ENCODE measurements at places on chromosomes 4 and X.
A peak's percentile ranks its signal among the peaks of the same experiment; 100 is the strongest.

DNA sequence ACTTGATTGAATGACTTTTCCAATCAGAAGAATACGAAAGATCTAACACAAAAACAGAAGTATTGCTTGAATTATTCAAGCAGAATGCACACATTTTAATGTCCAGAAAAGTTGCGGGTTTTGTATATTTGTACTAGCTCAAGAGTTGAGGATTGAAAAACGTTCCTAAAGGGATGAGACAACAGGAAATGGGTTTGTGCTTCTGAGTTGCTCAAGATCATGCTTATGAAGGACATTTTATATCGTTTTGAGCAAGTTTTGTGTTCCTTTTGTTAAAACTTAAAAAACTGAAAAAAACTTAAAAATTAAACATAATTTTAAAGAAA lies 353 bp upstream of the SMIM10 start:
- DNase-seq = no peak

DNA sequence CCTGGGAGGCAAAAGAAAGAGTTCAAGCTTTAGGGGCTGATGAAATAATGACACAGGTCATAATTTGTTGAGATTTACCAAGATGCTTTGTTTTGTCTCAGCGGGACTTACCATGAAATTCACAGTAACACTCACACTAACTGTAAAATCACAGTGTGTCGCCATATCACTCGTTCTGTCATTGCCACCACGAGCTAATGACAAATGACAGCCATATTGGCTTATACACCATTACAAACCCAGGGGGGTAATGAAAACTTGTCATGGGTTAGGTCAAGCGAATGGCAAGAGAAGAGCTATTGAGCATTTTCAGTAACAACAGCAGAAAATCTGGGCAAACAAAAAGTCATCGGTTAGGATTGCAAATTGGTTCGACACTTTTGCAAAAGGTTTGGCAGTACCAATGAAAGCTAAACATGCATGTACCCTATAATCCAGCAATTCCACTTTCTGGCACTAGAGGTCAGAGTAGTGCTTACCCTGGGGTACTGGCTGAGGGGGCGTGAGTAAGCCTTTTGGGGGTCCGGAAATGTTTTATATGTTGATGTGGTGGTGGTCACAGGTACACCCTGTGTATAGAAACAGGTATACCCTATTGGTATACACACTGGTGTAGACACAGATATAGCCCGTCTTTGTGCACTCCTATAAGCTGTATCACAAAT lies 83.9 kb upstream of the RAI2 start:
- no peak for DNase-seq

GRCh38 chr4:6337331-6337935 lies 67.8 kb downstream of the WFS1 start:
- no peak for DNase-seq

DNA sequence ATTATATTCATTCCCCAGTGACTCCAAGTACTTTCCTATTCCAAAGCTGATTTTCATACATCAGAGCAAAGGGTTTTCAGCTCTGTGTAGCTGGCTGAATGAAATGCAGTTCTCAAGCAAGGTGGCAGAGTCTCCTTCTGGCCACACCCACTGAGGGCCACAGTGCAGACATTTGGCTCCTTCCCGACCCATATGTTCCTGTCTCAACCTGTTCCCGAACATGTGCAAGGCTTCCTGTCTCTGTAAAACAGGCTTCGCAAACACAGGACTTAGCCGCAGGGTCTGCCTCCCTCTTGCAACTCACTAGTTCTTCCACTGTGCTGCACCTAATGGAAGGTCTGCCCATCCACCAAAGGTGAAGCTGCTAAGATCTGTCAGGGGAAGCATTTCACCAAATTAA lies 249.2 kb downstream of the MID1IP1 start:
- no peak for DNase-seq

DNA sequence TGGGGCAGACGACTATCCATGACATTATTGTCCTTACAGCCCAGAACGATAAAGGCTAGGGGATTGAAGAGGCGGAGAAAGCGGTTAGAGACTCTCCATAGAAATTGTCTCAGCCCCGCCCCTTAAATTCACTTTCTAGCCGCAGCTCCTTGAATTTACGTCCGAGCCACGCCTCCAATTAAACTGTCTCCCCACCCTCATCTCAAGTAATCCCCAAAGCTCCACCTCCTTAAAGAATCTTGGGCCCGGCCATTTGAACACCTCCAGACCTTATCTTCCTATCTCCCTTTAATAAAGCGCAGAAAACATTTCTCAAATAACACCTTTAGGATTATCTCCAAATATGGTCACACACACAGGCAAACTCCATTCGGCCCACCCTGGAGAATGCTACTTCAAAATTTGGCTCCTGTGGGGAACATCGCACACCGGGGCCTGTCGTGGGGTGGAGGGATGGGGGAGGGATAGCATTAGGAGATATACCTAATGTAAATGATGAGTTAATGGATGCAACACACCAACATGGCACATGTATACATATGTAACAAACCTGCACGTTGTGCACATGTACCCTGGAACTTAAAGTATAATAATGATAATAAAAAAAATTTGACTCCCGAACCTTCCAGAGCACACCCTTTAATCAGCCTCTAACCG lies 7.2 kb upstream of the MAGIX start:
- DNase-seq = no peak

DNA sequence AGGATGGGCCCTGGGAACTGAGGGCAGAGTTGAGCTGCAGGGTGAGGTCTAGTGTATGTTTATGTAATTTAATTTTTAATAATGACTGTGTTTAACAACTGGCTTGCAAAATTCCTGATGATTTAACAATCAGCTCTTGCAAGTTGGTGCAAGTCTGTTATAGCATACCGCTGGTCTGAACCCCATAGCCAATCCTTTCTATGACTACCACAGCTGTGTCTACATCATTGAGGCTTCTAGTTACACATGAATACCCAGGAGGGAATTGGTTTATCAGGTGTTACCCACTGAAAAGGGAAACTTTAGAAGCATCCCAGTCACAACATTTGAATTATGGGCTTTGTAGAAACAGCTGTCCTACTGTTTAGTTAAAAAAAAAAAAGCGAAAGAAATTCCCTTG lies 38.3 kb downstream of the SUPT20HL1 start:
- DNase-seq = no peak

- no peak for DNase-seq
Observed at GRCh38 chr4:8278009-8278395, 8.4 kb downstream of the HTRA3 start.

DNA sequence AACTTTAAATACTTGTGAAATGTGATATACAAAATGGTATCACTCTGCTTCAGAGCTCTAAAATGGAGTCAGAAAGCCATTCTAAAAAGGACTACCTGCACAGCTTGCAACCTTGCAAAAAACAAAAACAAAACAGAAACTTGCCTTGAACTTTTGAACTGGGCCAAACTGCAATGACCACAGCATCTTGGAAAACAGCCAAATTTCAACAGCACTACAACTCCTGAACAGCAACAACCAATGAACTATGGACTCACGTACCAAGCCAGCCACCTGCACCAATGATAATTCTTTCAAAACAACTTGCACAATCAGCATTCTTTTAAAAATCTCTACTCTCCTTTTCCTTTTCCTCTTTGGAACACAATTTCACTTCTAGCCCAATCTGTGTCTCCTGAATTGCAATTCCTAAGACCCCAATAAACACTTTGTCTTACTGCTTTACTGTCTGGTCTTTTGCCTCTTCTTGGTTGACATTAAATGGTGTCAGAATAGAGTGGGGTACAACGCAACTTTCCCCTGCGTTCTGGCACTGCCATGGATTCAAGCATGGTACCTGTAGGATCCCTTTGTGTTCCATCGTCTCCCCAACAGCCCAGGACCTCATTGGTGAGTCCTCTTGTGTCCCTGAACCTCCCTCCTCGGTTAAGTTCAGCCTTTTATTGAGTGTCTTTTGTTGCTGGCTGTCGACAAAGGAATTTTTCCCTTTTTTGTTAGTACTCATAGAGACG lies 35.7 kb upstream of the FMR1 start:
- DNase-seq = no peak

- DNase-seq = no peak
Observed at GRCh38 chr4:6902318-6903042, 7.1 kb upstream of the TBC1D14 start.

DNA sequence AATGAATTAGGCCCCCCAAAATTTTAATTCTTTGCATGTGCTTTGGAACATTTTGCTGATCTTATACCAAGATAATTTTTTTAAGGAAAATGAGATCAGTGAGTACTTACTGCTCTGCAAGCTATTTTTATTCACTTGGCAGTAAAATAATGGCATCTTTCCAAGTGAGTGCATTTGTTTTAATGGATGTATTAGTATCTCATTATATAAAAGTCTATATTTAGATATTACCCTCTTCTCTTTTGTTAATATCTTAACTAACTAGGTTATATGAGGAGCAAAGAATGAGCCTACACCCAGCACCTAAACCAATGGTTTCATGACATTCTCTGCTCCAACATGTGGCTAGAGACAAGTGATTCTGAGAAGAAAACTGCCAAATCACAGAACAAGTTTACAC lies 21.1 kb upstream of the ARAF start:
- DNase-seq = peak; percentile 4

DNA sequence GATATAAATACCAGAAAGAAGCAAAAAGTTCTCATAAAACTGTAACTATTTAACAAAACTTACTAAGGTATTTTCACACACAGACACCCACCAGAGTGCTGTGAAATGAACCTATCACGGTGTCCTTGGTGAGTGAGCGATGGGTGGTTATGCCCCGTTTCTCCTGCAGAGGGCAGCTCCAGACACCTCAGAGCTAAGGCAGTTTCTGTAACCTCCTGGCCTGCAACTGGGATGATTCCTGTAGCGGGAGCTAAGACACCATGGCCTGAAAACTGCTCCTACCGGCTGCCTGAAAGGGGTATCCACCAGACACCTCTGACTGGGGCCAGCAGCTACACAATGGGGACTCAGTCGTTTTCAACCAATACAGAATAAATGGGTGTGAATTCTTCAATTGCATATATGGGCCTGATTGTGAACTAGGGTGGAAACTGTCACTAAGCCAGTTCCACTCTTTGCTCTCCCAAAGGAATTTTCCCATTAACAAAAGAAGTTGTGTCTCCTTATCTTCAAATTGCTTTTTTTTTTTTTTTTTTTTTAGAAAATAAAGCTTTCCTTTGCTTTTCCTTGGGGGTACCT lies 2375.8 kb upstream of the TENM3 start:
- peak; percentile 78 for DNase-seq

DNA sequence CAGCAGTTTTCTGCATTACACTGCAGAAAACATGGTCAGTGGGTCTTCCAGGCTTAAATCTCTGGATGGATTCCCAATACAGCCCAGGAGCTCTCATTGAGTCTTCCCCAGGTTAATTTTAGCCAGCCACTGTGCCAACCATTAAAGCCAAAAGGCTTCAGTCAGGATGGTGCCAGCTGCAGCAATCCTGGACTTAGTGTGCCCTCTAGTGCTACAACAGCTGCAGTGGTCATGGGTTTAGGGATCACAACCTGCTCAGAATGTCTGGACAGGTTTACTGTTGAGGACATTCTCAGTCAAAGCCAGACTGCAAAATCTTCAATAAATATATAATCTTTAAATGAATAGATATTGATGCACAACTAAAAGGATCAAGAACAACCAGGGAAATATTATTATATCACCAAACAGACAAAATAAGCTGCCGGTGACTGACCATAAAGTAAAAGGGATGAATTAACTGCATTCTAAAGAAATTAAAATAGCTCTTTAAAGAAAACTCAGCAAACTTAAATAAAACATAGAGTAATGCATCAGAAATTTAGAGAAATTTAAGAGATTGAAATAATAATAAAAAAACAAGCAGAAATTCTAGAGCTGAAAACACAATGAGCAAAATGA lies 639.9 kb downstream of the SPOCK3 start:
- DNase-seq = peak; percentile 92

DNA sequence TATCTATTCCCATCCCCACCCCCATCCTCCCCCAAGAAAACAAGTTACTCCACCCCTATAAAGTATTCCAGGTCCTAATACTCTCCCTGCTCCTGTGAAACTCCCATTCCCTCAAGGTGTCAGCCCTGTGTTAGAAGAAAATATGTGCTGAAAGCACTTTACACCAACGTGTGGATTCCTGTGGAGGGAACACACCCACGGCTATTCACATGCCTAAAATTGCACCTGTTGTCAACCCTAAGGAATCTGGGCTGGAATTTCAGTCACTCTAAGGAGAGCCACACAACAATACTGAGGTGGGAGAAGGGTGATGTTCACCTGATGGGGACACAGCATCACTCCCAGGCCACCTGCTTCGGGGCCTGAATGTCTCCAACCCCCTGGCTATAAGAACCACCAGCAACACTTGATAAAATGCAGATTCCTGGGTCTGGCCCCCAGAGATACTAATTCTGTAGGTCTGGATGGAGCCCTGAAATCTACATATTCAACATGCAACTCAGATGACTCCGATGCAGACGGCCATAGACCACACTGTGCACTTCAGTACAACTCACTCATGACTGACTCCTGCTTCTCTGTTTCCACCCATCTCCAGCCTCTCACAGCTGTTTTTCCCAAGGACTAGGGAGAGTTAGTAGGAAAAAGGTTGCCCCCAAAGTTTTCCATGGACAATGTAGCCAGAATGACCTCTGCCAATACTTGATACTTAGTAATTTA lies 15.8 kb downstream of the SCD5 start:
- DNase-seq = no peak

- DNase-seq = no peak
Observed at GRCh38 chr4:128303986-128304385, 16.4 kb upstream of the PGRMC2 start.

GRCh38 chrX:28351801-28352200 lies 235.4 kb upstream of the IL1RAPL1 start:
- no peak for DNase-seq

DNA sequence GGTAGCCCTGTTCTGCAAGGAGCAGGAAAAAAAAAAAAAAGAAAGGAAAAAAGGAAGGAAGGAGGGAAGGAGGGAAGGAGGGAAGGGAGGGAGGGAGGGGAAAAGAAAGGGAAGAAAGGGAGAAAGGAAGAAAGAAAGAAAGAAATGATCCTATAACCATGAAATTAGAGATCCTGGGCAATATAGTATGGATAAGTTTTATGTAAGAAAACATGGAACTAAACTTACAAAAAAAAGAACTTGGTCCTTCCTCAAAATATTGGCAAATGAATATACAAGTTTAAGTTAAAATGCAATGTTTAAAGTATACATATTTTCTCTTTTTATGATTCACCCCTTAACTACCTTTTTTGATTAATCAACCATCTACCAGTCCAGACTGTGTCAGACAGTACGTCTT lies 18.9 kb downstream of the BBS7 start:
- no peak for DNase-seq

DNA sequence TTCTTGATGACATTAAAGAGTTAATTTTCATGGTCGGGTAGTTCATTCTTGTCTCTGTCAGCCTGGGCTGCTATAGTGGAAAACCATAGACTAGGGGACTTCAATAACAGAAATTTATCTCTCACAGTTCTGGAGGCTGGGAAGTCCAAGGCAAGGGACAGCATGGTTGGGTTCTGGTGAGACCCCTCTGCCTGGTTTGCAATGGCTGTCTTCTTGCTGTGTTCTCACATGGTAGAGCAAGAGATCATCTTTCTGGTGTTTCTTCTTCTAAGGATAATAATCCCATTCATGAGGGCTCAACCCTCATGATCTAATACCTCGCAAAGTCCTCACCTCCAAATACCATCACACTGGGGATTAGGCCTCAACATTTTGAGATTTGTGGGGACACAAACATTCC lies 50.1 kb downstream of the RHOH start:
- no peak for DNase-seq

- DNase-seq = no peak
Observed at GRCh38 chrX:1833656-1834360, 218.9 kb downstream of the ASMT start.
